ENCODE measurements at places on chromosomes 1 and 21.

GRCh38 chr1:26538480-26539412 lies 9.2 kb downstream of the RPS6KA1 start:
- peaks cover 20% of the 10 kb centered on the region for H3K36me3 ChIP-seq
- peaks cover 91% of the 10 kb centered on the region for H3K4me1 ChIP-seq
- H3K27me3 ChIP-seq, result no peaks in the 10 kb centered on the region
- peak overlapping the region; percentile 77 for H3K27ac ChIP-seq

- no peak overlapping the region for H3K4me3 ChIP-seq
- peak overlapping the region; percentile 10 for H3K27ac ChIP-seq
- H3K36me3 ChIP-seq, result no peaks in the 10 kb centered on the region
- DNase-seq, result no peak
- peaks cover 19% of the 10 kb centered on the region for H3K4me1 ChIP-seq
These were observed 39.2 kb downstream of the EIF2B3 start for GRCh38 chr1:44947063-44947773.

- DNase-seq, result no peak
- H3K4me3 ChIP-seq, result no peak overlapping the region
- peaks cover 4% of the 10 kb centered on the region for H3K27me3 ChIP-seq
These were observed 62.5 kb upstream of the ARHGAP29 start for GRCh38 chr1:94299627-94300553.

DNA sequence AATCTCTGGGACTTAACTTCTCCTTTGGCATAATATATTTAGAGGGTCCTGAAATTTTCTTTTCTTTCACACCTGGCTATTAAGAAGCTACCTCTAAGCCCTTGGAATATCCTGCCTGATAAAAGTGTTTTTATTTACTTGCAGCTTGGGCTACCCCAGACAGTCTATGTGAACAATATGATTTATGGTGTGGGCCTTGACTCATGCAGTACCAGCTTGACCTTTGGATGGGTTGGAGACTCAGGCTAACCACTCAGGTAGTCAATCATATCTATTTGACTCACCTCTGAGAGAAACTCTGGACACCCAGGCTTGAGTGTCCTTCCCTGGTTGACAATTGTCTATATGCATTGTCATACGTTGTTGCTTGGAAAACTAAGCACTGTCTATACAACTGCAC lies 13.4 kb upstream of the PGBD2 start:
- H3K36me3 ChIP-seq, result no peaks in the 10 kb centered on the region
- DNase-seq, result no peak
- H3K4me3 ChIP-seq, result no peak overlapping the region
- H3K27ac ChIP-seq, result no peak overlapping the region
- H3K4me1 ChIP-seq, result no peaks in the 10 kb centered on the region
- H3K27me3 ChIP-seq, result peaks cover 22% of the 10 kb centered on the region

- DNase-seq, result no peak
- no peaks in the 10 kb centered on the region for H3K27me3 ChIP-seq
- no peak overlapping the region for H3K4me3 ChIP-seq
- no peaks in the 10 kb centered on the region for H3K36me3 ChIP-seq
- H3K27ac ChIP-seq, result no peak overlapping the region
- no peaks in the 10 kb centered on the region for H3K4me1 ChIP-seq
These were observed 957.4 kb upstream of the NCAM2 start for GRCh38 chr21:20040768-20041167.

DNA sequence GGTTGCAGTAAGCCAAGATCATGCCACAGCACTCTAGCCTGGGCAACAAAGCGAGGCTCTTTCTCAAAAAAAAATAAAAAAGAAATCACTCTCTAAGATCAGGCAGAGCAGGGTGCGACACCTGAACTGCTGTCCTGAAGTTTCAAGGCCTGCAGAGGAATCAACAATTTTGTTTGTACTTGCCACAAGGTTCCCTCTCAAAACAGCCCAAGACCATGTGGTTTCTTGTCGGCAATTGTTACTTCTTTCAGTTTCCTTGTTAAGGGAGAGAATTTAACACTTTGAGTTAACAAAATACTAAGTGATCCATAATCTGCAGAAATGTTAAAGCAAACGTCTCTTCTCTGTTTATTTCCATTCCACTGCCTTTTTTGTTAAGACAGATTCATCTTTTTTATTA lies 36.5 kb downstream of the MACO1 start:
- peak overlapping the region; percentile 42 for H3K4me3 ChIP-seq
- H3K27me3 ChIP-seq, result no peaks in the 10 kb centered on the region
- peaks cover 27% of the 10 kb centered on the region for H3K4me1 ChIP-seq
- peak; percentile 37 for DNase-seq

DNA sequence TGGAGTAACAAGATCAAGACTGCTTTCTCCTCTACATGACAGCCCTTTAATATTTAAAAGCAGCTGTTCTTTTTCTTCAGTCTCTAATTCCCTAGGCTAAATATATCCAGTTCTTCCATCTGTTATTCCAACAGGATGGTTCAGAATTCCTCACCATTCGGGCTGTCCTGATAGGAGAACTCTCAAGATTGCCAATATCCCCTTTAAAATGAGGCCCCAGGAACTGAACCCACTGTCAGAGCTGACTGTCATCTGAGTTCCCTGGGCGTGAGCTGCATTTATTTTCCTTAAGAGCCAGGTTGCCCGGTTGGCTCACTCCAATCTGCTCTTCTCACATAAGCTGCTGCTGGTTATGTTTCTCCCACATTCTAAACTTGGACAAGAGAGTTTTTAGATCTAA lies 177.6 kb downstream of the MIS18A start:
- H3K27ac ChIP-seq, result no peak overlapping the region
- H3K4me1 ChIP-seq, result no peaks in the 10 kb centered on the region
- no peaks in the 10 kb centered on the region for H3K27me3 ChIP-seq
- no peak overlapping the region for H3K4me3 ChIP-seq
- no peak for DNase-seq

- peak; percentile 62 for DNase-seq
- H3K36me3 ChIP-seq, result peaks cover 55% of the 10 kb centered on the region
- peak overlapping the region; percentile 100 for H3K4me3 ChIP-seq
- H3K27ac ChIP-seq, result peak overlapping the region; percentile 100
These were observed 884 bp downstream of the H3-3A start for GRCh38 chr1:226063224-226063976.

DNA sequence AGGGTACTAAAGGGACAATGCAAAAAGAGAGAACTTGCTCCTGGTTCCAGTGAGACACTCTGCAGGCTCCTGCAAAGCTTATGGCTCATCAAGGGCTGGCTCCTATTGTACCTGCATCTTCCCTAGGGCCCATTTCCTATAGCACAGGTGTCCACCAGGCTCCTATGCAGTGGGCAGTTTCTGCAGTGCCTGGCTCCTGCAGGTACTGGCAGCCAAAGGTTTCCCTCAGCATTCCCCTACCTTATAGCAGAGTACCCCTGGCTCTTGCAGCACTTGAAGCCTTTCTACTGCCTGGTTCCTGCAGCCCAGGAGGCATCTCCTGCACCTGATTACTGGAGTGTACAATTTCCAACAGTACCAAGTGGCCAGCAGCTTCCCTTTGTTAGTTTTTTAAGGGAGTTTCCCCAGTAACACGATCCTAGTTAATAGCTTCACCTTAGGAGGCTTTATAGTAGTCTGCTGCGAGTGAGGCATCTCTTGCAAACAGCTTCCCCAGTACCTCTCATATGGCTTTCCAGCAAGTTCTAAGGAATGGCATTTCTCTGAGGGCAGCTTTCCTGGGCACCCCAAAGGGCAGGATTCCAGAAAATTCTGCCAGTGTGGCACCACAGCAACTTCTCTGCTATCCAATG lies 141.7 kb downstream of the DENND1B start:
- no peaks in the 10 kb centered on the region for H3K27me3 ChIP-seq
- H3K4me1 ChIP-seq, result no peaks in the 10 kb centered on the region
- DNase-seq, result no peak
- H3K36me3 ChIP-seq, result peaks cover 34% of the 10 kb centered on the region
- H3K27ac ChIP-seq, result no peak overlapping the region

- DNase-seq, result no peak
- H3K4me1 ChIP-seq, result peaks cover 24% of the 10 kb centered on the region
- no peaks in the 10 kb centered on the region for H3K36me3 ChIP-seq
- no peak overlapping the region for H3K27ac ChIP-seq
- no peak overlapping the region for H3K4me3 ChIP-seq
These were observed 7.5 kb upstream of the C2CD2 start for GRCh38 chr21:41961282-41961701.

GRCh38 chr1:183030053-183030452 lies 6.8 kb downstream of the LAMC1 start:
- no peaks in the 10 kb centered on the region for H3K36me3 ChIP-seq
- DNase-seq, result no peak
- peaks cover 65% of the 10 kb centered on the region for H3K27me3 ChIP-seq

DNA sequence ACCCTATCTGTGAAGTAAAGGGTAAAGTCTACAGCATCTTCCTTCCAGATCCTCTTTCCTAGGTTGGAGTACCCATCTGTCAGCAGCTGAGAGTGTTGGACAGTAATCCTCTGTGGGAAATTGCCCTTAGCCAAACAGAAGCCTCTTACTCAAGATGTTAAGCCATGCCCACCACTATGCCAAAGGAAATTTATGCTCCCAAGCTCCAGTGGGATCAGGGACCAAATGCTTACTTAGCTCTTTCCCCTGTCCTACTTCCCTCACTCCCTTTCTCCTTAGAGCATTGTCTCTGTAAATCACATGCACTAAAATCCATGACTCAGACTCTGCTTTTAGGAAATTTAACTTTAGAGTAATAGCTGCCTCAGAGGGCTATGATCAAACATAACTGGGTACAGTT lies 254.0 kb downstream of the BRINP2 start:
- no peak overlapping the region for H3K4me3 ChIP-seq
- no peak for DNase-seq
- H3K4me1 ChIP-seq, result no peaks in the 10 kb centered on the region
- no peaks in the 10 kb centered on the region for H3K27me3 ChIP-seq
- H3K27ac ChIP-seq, result no peak overlapping the region

DNA sequence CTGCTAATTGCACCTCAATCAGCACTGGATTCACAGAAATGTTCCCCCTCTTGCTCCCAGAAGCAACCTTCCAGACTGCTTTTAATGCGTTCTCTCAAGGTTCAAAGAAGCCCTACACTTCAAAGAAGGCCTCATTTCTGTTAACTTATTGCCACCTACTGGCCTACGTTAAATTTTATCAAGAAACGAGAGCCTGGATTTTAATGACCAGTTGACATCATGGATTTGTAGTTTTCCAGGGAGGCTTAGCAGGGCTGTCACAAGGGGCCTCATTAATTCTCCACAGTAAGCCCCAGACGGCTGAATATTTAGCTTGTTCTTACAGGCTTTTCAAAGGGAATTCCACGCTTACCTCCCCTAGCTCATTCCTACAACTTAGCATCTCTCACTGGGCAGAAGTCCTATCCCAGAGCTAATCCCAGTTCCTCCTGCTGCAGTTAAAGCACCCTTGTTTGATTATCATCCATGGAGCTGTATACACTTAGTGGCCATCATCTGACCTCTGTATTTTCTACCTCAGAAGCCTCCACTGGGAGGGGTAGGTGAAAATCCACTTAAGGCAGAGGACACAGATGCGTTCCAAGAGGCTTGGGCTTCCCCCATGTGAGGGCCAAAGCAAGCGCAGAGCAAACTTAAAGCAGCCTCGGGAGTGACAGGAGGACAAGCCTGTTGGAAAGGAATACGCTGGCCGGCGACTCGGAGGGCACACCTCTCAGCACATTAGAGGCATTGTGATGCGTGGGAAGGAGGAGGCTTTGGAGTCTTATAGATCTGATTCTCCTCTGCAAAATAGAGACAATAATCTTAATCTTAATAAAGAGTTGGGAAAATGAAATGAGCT lies 32.2 kb upstream of the CYP4X1 start:
- H3K27ac ChIP-seq, result no peak overlapping the region
- no peaks in the 10 kb centered on the region for H3K4me1 ChIP-seq
- H3K4me3 ChIP-seq, result no peak overlapping the region
- H3K27me3 ChIP-seq, result peaks cover 9% of the 10 kb centered on the region
- no peak for DNase-seq

DNA sequence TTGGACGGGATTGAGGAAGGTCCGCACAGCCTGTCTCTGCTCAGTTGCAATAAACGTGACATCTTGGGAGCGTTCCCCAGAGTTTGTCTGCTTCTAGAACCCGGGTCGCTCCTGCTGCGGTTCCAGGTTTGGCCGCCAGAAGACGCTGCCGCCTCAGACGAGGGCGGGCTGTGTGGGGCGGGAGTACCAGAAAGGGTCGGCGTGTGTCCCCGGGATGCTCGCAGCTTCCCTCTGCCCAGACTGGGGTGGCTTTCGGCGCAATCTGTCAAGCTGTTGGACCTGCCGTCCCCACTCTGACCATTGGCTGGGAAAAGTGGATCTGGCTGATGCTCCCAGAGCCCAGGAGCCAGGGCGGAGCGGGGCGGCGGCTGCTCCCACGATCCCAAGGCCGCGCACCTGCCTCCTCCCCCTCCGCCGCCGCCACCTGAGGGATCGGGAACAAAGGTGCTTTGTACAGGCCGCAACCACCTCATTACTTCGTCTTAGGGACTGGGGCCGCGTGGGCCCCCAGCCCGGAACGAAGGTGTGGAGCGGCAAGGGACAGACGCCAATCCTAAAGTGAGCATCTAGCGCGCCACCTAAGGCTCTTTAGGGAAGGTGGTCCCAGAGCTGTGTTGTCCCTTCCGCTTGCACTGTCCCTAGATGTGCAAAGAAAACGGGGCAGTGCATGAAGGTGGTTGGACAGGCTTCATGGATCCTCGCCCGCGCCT lies 683 bp upstream of the EFNA4 start:
- H3K36me3 ChIP-seq, result peaks cover 18% of the 10 kb centered on the region
- no peak overlapping the region for H3K27ac ChIP-seq
- peaks cover 41% of the 10 kb centered on the region for H3K4me1 ChIP-seq
- DNase-seq, result peak; percentile 88
- peak overlapping the region; percentile 89 for H3K4me3 ChIP-seq
- H3K27me3 ChIP-seq, result no peaks in the 10 kb centered on the region

- H3K36me3 ChIP-seq, result no peaks in the 10 kb centered on the region
- DNase-seq, result no peak
- no peaks in the 10 kb centered on the region for H3K27me3 ChIP-seq
- H3K27ac ChIP-seq, result no peak overlapping the region
These were observed 153.0 kb downstream of the NCAM2 start for GRCh38 chr21:21151231-21151630.

DNA sequence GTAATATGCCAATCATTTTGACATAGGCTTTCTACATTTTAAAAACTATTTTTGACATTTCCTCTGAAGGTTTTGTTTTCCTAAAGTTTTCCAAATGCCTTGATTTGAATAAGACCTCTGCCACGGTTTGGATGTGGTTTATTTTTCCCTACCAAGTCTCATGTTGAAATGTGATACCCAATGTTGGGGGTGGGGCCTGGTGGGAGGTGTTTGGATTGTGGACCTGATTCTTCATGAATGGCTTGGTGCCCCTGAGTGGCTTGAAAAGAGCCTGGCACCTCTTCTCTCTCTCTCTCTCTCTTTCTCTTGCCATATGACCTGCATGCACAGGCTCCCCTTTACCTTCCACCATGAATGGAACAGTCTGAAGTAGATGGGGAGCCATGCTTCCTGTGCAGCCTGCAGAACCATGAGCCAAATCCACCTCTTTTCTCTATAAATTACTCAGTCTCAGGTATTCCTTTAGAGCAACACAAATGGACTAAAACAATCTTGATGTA lies 14.8 kb downstream of the MMEL1 start:
- H3K36me3 ChIP-seq, result no peaks in the 10 kb centered on the region
- H3K4me1 ChIP-seq, result peaks cover 3% of the 10 kb centered on the region
- H3K27ac ChIP-seq, result no peak overlapping the region
- no peak for DNase-seq
- peaks cover 5% of the 10 kb centered on the region for H3K27me3 ChIP-seq

- no peaks in the 10 kb centered on the region for H3K27me3 ChIP-seq
- no peak for DNase-seq
- H3K27ac ChIP-seq, result no peak overlapping the region
- H3K4me1 ChIP-seq, result no peaks in the 10 kb centered on the region
- H3K4me3 ChIP-seq, result no peak overlapping the region
These were observed 458.1 kb downstream of the DISC1 start for GRCh38 chr1:232084584-232085223.

Measured in activated CD8-positive, alpha-beta T cell treated with anti-CD3 and anti-CD28 coated beads, Interleukin-2, amount 10 ng/mL, durations not matched to agents 7 days and 5 days (primary cell).